GF-D8 (cell line): ENCODE measurements at places on chromosomes 2 and 18.

DNA sequence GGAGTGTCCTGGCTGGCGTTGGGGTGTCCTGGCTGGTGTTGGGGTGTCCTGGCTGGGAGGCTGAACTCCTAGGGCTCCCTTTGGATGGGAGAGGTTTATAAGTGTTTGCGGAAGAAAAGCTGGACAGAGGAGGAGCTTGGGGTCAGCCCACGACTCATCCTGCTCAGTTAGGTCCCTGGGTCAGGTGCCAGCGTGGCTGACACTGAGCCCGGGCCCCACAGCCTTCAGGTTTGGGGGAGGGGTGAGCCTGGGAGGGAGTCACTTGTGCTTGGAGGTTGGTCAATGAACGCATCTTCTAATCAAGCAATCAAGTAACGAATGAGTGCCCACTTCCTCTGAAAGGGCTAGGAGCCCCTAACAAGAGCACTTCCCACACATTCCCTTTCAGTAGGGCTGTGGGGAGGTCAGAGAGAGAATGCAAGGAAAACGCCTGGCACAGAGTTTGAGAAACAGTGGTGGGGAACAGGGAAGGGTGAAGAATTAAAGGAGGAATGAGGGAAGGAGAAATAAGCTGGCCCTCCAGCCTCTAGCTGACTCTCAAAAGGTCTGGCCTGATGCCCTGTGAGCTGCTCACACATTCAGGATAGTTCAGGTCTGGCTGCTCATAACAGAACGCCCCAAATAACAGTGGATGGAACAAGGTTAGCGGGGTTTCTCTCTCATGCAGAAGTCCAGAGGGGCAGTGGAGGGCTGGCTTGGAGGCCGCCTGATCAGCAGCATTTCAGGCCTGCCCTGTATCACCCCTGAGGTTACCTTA lies 670 bp downstream of the KCNIP3 start:
- DNase-seq, result no peak

- DNase-seq, result no peak
Measured at GRCh38 chr18:3689986-3690763, 240.2 kb downstream of the TGIF1 start.

GRCh38 chr2:7527165-7527722 lies 610.0 kb downstream of the RNF144A start:
- DNase-seq, result no peak

- DNase-seq, result no peak
Measured at GRCh38 chr18:63292831-63293683, 26.5 kb downstream of the BCL2 start.
